ENCODE measurements at places on chromosomes 3 and 15.

GRCh38 chr3:129424185-129424841 is 4.1 kb downstream of the EFCAB12 start:
- no peak for DNase-seq

GRCh38 chr15:89656116-89656815 is 999 bp upstream of the KIF7 start:
- DNase-seq: no peak

GRCh38 chr3:161423911-161424522 is 52.7 kb upstream of the SPTSSB start:
- DNase-seq: no peak

DNA sequence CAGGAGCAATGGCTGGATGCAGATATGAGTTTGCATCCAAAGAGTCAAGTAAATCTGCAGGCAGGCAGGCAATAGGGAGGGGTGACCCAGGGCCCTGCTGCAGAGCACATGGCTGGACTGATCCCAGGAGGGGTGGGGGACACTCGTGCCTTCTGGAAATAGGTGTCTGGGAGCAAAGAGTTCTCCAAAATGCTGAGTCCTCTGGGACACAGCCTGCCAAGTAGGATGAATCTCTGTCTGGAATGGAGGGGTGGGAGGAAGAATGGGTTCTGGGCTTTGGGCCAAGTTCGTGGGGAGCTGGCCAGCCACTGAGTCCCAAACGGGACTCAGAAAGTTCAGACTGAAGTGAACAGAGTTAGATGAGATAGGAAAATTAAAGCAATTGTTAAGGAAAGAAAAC is 214.5 kb downstream of the MTHFS start:
- DNase-seq: no peak

DNA sequence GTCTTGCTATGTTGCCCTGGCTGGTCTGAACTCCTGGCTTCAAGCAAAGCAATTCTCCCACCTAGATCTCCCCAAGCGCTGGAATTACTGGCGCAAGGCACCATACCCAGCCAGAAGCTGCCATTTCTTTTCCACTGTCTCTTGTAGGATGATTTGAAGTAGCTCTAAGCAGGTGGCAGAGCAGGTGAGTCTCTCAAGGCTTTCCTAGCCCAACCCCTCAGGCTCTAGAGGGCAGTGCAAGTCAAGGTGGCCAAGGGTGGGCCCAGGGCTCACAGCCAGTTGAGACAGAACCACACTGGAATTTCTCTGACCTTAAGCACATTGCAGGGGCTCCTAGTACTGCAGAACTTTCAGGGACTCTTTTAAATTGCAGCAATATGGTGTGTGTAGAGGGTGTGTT is 15.6 kb upstream of the DAG1 start:
- no peak for DNase-seq

DNA sequence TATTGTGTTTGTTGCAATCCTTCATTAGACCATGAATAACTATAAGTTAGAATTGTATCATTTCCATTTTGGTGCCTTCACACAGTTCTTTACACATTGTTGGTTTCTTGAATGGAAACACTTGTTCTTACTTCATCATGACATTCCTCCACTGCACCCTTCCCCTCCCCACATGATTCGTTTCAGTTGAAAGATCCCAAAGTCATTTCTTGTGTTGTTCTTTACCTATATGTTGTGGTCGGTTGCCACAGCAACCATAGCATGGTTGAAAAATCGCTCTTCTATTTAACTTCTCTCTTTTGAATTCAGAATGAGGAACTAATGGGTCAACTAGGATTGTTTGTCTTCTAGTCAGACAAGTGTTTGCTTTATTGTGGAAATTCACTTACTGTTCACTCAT is 103.3 kb downstream of the IL1RAP start:
- DNase-seq: peak; percentile 1

GRCh38 chr3:42052484-42053351 is 38.4 kb upstream of the TRAK1 start:
- DNase-seq: no peak

DNA sequence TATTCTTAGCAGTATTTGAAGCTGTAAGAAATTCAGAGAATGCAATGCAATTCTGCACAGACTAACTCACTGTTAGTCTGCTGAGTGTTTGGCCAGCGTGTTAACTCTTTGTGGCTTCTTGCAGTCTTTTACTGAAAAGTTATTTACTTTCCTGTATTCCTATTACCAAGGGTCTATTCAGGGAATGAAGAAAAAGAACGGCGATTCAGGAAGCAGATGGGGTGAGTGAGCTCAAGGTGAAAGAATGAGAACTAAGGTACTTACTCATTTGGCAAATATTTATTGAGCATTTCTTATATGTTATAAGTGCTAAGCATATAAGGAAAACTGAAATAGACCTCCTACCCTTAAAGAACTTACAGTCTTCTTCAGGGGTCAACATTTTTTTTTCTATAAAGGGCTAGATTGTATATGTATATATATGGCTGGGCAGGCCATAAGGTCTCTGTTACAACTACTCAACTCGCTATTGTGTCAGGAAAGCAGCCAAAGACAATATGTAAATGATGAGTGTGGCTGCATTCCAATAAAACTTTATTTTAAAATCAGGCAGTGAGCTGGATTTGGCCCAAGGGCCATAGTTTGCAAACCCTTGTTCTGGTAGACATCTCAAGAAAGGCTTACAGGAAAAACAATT is 271.9 kb upstream of the GADL1 start:
- no peak for DNase-seq

DNA sequence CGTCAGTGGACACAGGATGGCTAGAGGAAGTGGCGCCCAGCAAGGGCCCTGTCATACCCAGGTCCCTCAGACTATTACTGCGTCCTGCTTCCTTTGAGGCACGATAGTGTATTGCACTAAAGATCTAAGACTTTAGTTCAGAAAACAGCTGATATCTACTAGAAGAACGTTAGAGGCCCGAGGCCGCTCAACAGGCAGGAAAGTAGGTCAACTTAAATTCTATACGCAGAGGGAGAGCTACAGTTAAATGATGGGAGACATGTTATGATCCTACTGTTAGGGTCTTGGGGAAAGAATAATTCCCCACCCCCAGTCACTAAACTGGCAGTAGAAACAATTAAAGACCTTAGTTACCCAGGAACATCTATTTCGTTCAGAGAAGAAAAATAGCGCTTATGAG is 317.8 kb downstream of the CHST2 start:
- DNase-seq: no peak

DNA sequence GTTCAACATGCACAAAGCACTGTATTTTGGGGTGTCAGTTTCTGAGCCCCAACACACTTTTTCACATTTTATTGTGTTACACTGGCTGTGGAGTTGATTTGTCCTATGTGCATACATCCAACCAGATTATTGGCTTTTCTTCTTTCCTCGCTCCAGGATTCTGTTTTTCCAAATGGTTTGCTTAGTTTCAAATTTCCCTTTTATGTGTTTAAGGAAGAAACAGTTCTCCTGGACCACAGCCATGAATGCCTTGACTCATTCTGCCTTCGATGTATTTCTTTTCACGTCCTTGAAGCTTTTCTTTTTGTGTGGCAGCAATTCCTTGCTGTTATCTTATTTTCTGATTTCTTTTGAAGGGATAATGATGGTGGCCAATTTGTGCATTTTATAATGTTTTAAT is 53.8 kb downstream of the CACNA2D3 start:
- no peak for DNase-seq

DNA sequence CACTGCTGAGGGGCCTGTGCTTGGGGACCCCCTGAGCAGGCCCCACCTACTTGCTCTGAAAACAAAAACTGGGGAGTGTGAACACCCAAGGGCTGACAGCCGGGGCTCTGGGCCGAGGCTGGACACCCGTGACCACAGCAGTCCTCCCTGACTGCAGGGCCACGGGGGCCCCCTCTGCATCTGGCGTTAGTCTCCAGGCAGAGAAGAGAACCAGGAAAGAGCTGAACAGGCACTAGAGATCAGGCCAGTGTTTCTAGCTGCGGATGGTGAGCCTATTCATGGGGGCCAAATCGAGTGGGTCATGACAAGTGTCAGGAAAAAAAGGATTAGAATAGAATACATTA is 17.1 kb downstream of the MELTF start:
- no peak for DNase-seq

GRCh38 chr3:53820756-53821580 is 25.3 kb downstream of the CHDH start:
- no peak for DNase-seq

DNA sequence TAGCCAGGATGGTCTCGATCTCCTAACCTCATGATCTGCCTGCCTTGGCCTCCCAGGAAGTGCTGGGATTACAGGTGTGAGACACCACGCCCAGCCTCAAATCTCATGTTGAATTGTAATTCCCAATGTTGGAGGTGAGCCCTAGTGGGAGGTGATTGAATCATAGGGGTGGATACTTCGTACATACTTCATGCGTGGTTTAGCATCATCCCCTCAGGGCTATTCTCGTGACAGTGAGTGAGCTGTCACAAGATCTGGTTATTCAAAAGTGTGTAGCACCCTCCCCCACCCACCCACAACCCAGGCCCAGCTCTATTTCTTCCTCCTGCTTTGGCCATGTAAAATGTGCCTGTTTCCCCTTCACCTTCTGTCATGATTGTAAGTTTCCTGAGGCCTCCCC is 236.9 kb upstream of the IL12A start:
- DNase-seq: no peak

DNA sequence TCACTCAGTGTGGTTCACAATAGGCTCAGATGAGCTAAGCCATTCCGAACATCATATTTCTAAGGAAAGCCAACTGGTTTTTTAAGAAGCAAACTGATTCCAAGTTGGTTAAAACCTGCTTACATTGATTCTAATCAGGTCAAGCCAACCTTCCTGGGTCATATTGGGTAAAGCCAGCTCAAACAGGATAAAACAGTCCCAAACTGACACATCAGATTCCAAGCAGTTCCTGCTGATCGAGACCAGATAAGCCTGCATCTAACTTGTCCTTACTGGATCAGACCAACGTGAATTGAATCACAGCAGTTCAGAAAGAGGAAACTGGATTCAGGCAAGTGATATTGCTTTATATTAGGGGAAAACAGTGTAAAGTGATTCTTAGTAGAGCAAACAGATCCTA is 18.6 kb upstream of the THSD4 start:
- no peak for DNase-seq

- DNase-seq: no peak
These were observed 623.7 kb downstream of the GRM7 start for GRCh38 chr3:7484636-7485035.

DNA sequence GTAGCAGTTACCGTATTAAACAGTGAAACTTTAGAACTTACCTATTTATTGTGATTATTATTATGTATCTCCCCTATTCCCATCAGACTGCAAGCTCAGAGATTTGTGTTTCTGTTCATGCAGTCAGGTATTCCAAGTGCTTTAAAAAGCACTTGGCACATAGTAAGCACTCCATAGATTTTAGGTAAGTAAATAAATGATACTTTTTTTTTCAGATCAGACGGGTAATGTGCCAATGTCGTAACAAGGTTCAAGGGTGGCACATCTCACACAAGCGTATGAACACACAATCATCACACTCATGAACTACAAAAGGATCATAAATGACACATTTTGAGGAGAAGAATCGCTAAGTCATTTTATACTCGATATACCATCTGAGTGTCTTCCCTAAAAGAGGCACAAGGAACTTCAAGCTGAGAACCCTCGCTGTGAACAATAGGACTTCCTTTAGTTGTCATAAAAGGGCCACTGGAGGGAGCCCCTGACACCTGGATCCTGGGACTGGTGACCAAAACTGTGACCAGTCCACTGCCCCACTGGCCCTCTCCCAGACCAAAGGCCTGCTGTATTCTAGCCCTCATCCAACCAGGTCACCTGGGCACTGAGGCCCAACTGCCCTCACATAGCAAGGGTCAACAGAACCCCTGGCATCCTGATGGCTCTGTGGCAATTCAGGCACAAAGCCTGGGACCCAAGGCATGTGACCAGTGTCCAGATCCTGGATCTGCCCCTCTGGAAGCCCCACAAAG is 32.1 kb downstream of the KIF9 start:
- DNase-seq: no peak

DNA sequence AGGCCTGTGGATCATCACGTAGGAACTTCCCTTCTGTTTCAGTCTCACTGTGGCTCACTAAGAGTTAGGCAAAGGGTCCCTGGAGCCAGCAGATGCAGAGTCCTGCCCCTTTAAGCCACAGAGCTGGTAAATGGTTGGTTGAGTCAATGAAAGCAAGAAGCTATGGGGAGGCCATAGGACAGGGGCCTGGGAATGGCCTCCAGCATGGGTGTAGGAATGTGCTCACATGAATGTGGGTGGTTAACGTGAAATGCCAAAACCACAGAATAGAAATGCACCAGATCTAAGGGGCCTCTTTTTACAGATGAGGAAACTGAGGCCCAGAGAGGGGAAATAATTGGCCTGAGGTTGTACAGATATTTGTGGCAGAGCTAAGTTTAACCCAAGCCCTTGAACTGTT is 150.3 kb downstream of the TLE3 start:
- DNase-seq: no peak

- no peak for DNase-seq
These were observed 21.3 kb downstream of the LRIG1 start for GRCh38 chr3:66479532-66479947.

GRCh38 chr3:157572559-157573270 is 69.5 kb upstream of the VEPH1 start:
- no peak for DNase-seq

GRCh38 chr3:36944012-36944640 is 728 bp downstream of the TRANK1 start:
- DNase-seq: peak; percentile 16

DNA sequence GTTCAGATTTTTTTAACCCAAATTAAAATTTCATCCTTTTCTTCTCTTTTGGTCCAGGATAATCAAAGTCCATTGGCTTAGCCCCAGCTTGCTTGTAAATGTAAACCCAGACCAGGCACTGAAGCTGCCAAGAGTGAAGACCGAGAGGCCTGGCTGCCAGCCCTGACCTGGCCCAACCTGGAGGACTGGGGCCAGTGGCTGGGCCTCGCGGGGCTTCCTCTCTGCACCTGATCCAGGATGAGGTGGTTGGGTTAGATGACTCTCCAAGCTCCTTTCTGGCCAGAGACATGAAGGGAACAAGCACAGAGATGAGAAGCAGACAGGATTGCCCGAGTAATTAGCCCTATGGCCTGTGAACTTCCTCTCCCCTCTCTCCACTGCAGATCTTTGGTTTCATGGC is 50.6 kb downstream of the CMTM6 start:
- DNase-seq: no peak

DNA sequence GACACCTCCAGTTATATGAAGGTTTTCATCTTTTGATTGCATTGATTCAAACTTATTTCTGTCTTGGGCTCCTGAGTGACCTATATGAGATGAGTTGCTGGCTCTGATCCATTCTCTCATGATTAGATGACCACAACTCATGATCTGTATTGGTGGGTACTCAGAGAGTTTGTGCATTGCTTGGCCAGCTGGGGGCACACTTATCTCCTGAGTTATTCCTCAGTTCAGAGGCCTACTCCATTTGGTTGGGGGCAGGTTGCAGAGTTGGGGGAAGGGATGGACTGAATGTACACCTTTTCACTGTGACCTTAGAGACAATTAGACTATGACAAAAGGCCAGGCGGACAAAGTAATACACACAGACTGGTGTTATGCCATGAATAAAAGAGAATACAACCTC is 166.2 kb upstream of the SEMA6D start:
- DNase-seq: no peak

- DNase-seq: no peak
These were observed at the start of gene CCDC33 for GRCh38 chr15:74235962-74236361. Gene CCDC33 (plus strand): TSS chr15:74236326. CDS start chr15:74236720, 394 bp downstream.

GRCh38 chr3:98839846-98840245 is 61.6 kb downstream of the DCBLD2 start:
- no peak for DNase-seq

- no peak for DNase-seq
These were observed 22.2 kb downstream of the GRAMD2A start for GRCh38 chr15:72175186-72176044.
